Inflammatory macrophage (primary cell): ENCODE measurements at places on chromosomes 3 and 15.

GRCh38 chr3:147394884-147395225 is 11.5 kb downstream of the ZIC4 start:
- DNase-seq: no peak

GRCh38 chr15:38127306-38127771 is 125.3 kb upstream of the SPRED1 start:
- DNase-seq: no peak

- no peak for DNase-seq
Observed at GRCh38 chr15:80557441-80558234, 137.5 kb upstream of the ABHD17C start.

GRCh38 chr3:13046569-13047274 is 26.5 kb downstream of the IQSEC1 start:
- DNase-seq: no peak

DNA sequence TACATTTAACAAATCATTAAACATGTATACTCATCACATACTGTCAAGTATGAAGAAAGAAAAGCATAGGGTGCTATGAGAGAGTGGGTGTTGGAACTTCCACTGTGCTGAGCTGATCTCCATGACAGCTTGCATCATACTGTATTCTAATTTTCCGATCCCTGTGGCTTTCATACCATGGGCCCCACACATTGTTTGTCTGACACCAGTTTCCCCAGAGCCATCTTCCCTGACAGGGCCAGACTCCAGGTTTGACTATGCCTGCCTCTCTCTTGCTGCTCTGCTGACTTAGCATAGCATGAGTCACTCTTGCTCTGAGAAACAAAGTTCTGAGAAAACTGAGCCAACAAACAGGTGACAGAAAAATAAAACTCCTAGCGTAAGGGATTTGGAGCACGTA is 37.0 kb upstream of the CASR start:
- DNase-seq: peak; percentile 9

GRCh38 chr15:89885611-89886010 is 8.2 kb downstream of the AP3S2 start:
- no peak for DNase-seq

GRCh38 chr3:9732080-9732739 is 675 bp downstream of the BRPF1 start:
- peak; percentile 89 for DNase-seq

- DNase-seq: no peak
Observed at GRCh38 chr3:59802045-59802444, 752.2 kb upstream of the CFAP20DC start.

GRCh38 chr3:146024260-146024659 is 136.7 kb downstream of the PLOD2 start:
- no peak for DNase-seq

DNA sequence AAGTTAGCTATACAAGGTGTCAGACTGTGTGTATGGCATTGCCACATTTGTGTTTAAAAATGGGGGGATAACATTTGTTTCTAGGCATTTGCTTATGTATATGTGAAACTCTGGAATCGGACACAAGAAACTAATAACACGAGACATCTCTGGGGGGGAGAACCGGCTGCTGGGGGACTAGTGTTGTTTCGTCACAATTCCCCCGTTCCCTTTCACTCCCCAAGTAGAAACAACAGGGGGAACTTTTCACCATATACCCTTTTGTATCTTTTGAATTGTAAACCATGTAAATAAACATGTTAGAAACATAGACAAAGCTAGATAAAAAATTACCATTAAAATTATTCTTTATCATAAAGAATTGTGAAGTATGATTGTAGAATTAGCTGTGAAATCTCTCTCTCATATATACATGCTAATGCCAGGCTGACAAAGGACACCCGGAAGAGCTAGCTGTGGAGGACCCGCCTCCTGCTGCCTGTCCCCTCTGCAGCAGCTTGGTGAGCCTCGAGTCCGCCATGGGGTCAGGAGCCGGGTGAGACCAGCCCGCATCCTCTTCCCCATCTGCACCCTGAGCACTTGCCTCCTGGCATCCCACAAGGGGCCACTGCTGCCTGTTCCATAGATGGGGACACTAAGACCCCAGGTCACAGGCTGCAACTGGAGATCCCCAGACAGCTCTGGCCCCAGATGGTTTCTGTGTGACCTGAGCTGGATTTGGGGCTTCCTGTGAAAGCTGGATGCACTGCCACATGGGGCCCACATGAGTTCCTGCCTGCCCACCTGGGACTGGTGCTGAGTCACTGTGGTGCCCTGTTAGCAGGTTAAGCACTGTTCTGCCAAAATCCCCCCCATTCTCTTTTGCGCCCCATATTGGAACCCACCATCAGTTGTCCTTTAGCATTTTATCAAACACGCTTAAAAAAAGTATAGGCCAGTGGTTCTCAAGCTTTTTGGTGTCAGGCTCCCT is 91.6 kb downstream of the IQSEC1 start:
- DNase-seq: no peak

DNA sequence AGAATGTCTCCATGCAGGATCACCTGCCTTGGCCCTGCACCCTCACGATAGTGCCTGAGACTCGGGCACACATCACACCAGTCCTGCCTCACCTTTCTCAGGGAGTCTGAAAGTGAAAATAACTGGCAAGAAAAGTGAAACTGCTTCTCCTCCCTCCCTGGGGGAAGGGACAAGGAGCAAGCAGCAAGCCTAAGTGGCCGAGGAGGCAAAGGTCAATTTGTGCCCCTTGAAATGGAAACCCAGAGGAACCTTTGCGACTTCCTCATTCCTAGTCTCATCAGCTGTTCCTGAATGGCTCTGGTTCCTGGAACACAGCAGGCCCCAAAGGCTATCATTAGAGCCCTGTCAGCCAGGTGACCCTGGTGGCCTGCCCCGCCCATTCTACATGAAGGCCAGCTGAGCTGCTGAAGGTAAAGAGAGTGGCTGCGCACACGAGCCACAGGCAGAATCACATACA is 28.0 kb upstream of the SLCO2A1 start:
- DNase-seq: no peak

- DNase-seq: peak; percentile 75
Observed at GRCh38 chr3:8987645-8988383, 24.5 kb upstream of the RAD18 start.

GRCh38 chr15:51625236-51625635 is 2.7 kb upstream of the DMXL2 start:
- peak; percentile 34 for DNase-seq

DNA sequence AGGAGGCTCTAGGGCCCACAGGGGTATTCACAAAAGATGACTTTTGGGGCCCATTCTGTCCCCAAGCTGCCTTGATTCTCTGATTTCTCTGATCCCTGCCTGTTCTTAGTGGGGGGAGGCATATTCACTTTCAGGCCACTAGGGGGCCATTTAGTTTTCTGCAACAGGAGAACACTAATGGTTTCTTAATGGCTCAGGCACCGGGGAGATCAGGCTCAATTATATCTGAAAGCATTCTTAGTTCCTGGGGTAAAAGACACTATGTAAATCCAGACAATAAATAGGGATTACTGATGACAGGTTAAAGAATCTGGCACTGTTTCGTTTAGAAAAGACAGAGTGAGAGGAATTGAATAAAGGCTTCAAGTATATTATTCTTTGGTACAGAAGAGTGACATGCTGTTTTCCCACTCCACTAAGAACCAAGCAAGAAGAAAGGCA is 2.5 kb upstream of the INAFM2 start:
- peak; percentile 78 for DNase-seq

DNA sequence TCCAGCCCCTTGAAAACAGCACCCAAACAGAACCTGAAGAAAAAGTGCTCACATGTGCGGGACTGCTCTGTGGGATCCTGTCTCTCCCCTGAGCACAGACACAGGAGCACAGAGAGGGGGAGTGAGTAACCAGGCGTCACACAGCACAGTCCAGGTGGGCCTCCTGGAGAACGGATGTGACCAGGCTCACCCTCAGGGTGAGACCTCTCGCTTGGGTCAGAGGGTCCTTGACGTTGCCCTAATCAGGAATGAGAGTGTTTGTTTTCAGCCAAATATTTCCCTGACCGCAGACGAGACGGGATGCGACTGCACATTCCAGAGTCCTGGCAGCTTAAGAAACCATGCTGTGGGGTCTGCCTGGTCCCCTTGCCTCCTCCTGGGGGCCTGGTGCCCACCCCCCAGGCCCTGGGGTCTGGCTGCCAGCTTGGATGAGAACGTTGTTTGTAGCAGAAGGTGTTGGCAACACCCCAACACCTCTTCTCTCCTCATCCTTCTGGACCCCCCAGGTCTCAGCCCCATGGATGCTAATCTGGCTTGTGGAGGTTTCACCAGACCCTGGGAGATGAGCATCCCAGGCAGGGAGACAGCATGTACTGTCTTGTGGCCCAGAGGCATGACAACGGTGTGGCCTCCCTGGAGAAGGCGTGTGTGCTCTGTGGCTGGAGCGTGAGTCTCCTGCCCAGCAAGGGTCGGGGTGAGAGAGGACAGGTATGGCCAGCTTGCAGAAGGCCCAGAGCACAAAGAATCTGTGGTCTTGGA is 42.1 kb upstream of the SLC6A6 start:
- no peak for DNase-seq

GRCh38 chr3:125481786-125482185 is 38.2 kb downstream of the SNX4 start:
- DNase-seq: no peak

DNA sequence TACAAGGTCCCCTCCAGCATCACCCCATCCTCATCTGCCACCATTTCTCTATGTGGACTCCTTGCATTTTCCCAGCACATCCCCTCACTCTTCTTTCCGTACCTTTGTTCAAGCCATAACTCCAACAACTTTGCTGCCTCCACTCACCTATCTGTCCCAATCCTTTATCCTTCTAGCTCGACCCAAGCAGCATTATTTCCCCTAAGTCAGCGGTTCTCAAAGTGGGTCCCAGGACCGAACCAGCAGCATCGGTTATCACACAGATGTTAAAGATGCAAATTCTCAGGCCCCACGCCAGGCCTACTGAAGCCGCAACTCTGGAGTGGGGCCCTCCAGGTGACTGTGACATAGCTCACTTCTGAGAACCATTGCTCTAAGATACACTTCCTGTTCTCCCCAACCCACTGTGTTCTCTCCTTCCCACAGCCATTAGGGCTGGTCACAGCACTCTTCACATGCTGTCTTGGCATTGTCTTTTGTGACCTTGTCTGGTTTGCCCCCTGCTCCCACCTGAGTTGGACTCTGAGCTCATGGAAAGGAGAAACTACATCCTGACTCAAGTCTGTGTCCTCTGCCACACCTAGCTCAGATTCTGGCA is 56.2 kb downstream of the AAGAB start:
- DNase-seq: no peak

DNA sequence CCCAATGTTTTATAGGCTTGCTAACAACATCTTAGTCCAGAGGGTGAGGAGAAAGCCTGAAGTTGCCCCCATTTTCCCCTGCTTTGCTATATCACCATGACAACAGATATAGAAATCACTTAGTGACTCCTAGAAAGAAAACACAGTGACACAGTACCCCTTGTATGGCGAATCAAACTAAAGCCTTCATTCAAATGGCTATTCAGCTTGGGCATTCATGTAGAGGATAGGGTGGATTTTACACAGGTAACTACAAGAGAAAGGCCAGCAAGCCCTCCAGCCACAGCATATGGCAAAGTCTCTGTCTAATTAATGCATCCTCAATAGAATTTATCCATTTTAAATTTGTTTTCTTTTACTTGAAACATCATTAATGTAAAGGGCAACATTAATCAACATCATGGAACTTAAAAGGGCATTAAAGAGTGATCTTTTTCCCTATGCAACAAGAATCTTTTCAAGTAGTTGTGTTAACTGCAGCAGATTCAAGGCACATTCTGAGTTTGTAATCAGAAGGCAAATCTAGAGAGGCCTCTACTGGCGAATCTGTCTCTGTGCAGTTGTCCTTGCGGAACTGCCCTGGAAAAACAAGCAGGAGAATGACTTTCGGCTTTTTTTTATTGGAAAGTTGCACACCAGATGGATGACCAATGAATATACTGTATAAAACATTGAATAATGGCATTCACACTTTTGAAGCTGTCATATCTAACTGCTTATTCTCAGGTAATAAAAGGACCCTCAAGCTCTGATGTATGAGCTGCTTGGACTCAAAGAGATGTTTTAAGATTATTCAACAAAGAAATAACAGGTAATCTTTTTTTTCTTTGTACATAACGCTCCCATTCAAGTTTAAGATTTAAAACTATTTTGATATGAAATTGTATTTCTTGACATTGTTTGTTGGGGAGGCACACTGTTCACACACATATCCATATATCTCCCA is 621.7 kb upstream of the AGTR1 start:
- DNase-seq: no peak

- no peak for DNase-seq
Observed at GRCh38 chr3:31960793-31961431, 20.1 kb downstream of the OSBPL10 start.

GRCh38 chr3:133121450-133121849 is 83.3 kb downstream of the TMEM108 start:
- DNase-seq: no peak

DNA sequence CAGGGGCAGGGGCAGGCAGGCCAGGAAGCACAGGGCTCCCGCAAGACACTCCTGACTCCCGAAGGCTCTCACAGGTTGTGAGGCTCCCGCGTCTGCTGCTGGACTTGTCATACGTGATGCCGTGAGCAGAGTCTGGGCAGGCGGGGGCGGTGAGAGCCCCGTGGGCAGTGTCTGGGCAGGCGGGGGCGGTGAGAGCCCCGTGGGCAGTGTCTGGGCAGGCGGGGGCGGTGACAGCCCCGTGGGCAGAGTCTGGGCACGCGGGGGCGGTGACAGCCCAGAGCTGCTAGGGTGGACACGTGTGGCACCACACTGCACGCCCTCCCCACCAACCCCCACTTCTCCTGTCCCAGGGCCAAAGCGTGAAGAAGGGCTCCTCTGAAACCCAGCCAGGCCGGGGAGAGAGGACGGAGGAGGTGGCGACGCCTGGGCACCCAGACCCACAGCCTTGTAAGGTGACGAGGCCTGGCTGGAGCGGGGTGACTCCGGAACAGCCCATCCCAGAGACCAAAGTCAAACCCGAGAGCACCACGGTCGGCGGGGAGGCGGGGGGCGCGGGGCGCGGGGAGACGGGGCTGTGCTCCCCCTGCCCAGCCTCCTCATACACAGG is 35.0 kb downstream of the TNK2 start:
- no peak for DNase-seq

GRCh38 chr3:174945951-174946350 is 86.8 kb downstream of the NAALADL2 start:
- no peak for DNase-seq

- DNase-seq: no peak
Observed at GRCh38 chr3:161343986-161344385, 27.3 kb downstream of the SPTSSB start.

GRCh38 chr3:182133752-182134151 is 422.0 kb downstream of the SOX2 start:
- no peak for DNase-seq

GRCh38 chr3:72912532-72912931 is 24.7 kb downstream of the GXYLT2 start:
- DNase-seq: no peak

DNA sequence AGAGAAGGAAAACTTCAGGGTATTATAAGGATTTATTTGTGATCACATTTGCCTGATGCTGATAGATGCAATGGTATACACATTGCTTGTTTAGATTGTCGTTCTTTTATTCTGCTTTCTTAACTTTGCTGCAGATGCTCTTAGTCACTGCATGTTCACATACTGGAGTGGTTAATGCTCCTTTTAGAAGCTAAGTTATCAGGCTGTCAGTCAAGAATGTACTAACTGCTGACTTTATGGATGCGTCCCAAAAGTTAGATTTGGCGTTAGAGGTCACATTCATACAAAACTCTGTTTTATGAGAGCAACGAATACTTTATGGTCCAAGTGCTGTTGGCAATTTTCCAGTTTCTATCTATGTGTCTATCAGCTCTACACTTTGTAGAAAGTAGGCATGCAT is 160.7 kb downstream of the BBX start:
- no peak for DNase-seq
